ENCODE measurements at places on chromosomes 4 and X. TPM values are rescaled to one million over a fixed set of nuclear protein-coding genes. Genes with fewer than 3 reads are reported as not detected.
A peak's percentile ranks its signal among the peaks of the same experiment; 100 is the strongest.

DNA sequence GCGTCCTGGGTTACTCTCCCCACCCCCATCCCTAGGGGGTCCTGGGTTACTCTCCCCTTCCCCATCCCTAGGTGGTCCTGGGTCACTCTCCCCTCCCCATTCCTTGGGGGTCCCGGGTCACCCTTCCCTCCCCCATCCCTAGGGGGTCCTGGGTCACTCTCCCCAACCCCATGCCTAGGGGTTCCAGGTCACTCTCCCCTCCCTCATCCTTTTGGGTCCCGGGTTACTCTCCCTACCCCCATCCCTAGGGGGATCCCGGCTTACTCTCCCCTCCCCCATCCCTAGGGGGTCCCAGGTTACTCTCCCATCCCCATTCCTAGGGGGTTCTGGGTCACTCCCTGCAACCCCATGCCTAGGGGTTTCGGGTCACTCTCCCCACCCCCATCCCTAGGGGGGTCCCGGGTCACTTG is 1.5 kb downstream of the ASMTL start:
- no peaks in the 10 kb centered on the region for H3K4me1 ChIP-seq
- DNase-seq = peak; percentile 66
- no peaks in the 10 kb centered on the region for H3K27me3 ChIP-seq

DNA sequence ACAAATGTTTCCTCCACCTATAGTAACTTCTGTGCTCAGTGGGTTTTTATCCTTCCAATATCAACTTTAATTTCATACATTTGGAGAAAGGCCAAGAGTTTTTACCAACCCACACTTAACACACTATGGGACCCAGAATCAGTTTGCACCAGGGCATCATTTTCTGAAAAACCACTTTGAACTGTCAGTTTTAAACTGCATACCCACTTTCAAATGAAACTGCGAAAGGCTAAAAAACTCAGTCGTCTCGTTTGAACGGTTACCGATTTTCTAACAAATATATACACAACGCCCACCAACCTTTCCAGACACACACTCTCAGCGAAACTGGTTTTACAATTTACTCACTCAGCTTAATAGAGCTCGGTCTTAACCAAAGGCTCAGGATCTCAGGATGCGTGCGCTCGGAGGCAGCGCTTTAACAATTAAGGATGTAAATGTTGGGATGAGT is 376 bp downstream of the ABCG2 start:
- peak overlapping the region; percentile 50 for H3K4me3 ChIP-seq
- H3K4me1 ChIP-seq = peaks cover 14% of the 10 kb centered on the region
- no peak overlapping the region for H3K27ac ChIP-seq

- H3K36me3 ChIP-seq = no peaks in the 10 kb centered on the region
- H3K4me1 ChIP-seq = no peaks in the 10 kb centered on the region
- H3K27ac ChIP-seq = no peak overlapping the region
- no peak for DNase-seq
Observed at GRCh38 chrX:132413459-132413858, 75.4 kb downstream of the MBNL3 start.

GRCh38 chrX:69022430-69022829 is 142.8 kb downstream of the PJA1 start:
- H3K36me3 ChIP-seq = no peaks in the 10 kb centered on the region
- no peak overlapping the region for H3K27ac ChIP-seq
- peaks cover 6% of the 10 kb centered on the region for H3K4me1 ChIP-seq
- no peak overlapping the region for H3K4me3 ChIP-seq

DNA sequence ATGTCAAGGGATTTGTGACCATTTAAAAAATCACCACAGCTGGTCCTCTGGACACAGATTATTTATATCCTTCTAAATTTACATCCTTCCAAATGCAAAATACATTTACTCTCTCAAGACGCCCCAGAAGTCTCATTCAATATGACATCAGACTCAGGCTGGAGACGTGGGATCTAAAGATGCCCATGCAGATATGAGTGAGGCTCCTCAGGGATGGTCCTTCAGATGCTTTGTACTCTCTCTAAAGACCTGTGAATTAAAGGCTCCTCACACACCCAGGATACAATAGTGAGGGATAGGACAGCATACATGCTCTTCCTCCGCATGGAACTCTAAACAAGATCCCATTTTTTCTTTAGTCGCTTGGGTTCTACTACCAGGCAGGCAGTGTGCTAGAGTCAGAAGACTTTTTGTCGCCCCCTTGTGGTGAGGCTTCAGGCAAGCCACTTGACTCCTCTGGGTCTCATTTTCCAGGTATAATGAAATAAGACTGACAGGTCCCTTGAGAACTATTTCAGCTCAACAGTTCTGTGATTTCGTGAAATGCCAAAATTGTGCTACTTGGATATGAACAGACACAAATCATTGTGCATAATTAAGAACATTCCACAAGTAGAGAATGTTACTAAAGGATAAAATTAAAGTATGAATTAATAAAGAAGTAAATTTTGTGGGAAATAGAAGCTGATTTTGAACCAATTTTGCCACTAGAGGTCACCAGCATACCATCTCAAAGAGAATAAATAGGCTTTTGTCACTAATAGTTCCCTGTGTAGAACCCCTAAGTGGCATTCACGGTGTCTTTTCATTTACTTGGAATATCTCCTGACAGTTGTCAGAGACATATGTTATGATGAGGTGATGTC is 13.7 kb upstream of the SCOC start:
- H3K4me3 ChIP-seq = no peak overlapping the region
- peak; percentile 85 for DNase-seq
- H3K4me1 ChIP-seq = no peaks in the 10 kb centered on the region
- H3K27me3 ChIP-seq = no peaks in the 10 kb centered on the region
- H3K27ac ChIP-seq = no peak overlapping the region
- no peaks in the 10 kb centered on the region for H3K36me3 ChIP-seq

PAGE4 gene
- not detected for total RNA-seq
